Melanocyte of skin (primary cell): ENCODE measurements at places on chromosomes 6 and 20. TPM values are rescaled to one million over a fixed set of nuclear protein-coding genes. Genes with fewer than 3 reads are reported as not detected.

Gene AVP
- not detected in 2 replicates for total RNA-seq

Gene OR2J3
- total RNA-seq: not detected in 2 replicates

Gene ELMO2
- total RNA-seq: 60.9 and 63.9 TPM in 2 replicates

Gene SAMD3
- not detected in 2 replicates for total RNA-seq

Gene DEFB119
- not detected in 2 replicates for total RNA-seq

Gene IP6K3
- 2.6 and 2.7 TPM in 2 replicates for total RNA-seq

Gene SEMG1
- not detected in 2 replicates for total RNA-seq

Gene VSX1
- not detected in 2 replicates for total RNA-seq

Gene CALHM6
- total RNA-seq: 0.15 and 1.00 TPM in 2 replicates

Gene PAQR8
- 63.9 and 73.7 TPM in 2 replicates for total RNA-seq

Gene CNBD2
- 1.9 and 3.0 TPM in 2 replicates for total RNA-seq

Gene PCK1
- not detected in 2 replicates for total RNA-seq

Gene SLC44A4
- not detected in 2 replicates for total RNA-seq

Gene LY6G6D
- not detected in 2 replicates for total RNA-seq

Gene RIN2
- total RNA-seq: 1.3 and 1.7 TPM in 2 replicates

Gene ID4
- 3.1 and 16.4 TPM in 2 replicates for total RNA-seq

Gene POU5F1
- not detected in 2 replicates for total RNA-seq

Gene C20orf144
- 0.33 TPM in 1 of 2 replicates, not detected in the other for total RNA-seq

Gene MATN4
- not detected in 2 replicates for total RNA-seq

Gene CCN6
- total RNA-seq: not detected in 2 replicates

Gene NKAIN2
- total RNA-seq: not detected in 2 replicates

Gene CLIC5
- total RNA-seq: not detected in 2 replicates
